NCI-H146 (cell line): ENCODE measurements at places on chromosomes 1 and 21.
A peak's percentile ranks its signal among the peaks of the same experiment; 100 is the strongest.

GRCh38 chr1:150282558-150282958, 204 bp downstream of the CIART start:
- peak; percentile 78 for DNase-seq

- DNase-seq: no peak
Observed at GRCh38 chr1:109847251-109847650, 63.4 kb upstream of the CSF1 start.

DNA sequence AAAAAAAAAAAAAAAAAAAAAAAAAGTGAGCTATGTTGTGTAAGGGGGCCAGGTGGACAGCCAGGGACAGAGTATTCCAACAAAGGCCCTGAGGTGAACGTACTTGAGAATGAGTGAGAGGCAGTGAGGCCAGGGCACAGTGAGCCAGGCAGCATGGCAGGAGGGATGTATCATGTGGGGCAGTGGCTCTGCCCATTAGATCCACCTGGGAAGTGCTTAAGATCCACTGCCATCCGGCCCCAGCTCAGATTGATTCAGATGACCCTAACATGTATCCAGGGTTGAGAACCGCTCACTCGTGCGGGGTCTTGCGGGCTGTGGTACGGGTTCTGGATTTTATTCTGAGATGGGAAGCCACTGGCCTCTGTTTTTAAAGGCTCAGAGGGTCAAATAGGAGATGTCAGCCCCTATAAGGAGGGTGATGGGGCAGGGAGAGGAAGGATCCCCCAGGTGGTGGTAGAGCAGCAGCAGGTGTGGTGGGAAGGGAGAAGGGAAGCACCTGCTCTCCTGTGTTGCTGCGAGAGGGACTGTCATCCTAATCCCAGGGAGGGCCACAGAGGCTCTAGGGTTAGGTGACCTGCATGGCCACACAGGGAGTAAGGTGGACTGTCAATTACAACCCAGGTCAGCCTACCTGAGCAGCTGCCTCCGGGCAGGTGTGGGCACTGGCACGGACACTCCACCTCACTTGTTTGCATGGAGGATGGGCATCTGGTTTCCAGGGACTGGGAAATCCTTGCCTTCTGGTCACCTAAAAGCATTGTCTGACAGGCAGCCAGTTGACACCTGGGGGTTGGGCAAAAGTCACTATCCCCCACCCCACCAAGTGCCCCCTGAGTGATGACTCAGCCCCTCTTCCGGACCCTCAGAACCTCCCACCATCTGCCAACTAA, 31.6 kb downstream of the CDK18 start:
- peak; percentile 86 for DNase-seq

- DNase-seq: peak; percentile 40
Observed at GRCh38 chr1:29235955-29236711, at the start of gene PTPRU. PTPRU (plus strand) TSS chr1:29236522; CDS start chr1:29236645, 123 bp downstream.
